Stimulated activated CD4-positive, alpha-beta T cell treated with anti-CD3 and anti-CD28 coated beads, Interleukin-1b, Interleukin-23, amount 100 ng/mL, for 24 hours (primary cell): ENCODE measurements at places on chromosomes 11 and 22.

- no peak for DNase-seq
Measured at GRCh38 chr11:76811259-76811658, 28.1 kb downstream of the TSKU start.

GRCh38 chr22:37739611-37740049 lies 42.8 kb downstream of the TRIOBP start:
- no peak for DNase-seq

- DNase-seq = no peak
Measured at GRCh38 chr22:29284196-29284595, 16.1 kb downstream of the EWSR1 start.

GRCh38 chr11:119709638-119710346 lies 19.2 kb downstream of the NECTIN1 start:
- no peak for DNase-seq

DNA sequence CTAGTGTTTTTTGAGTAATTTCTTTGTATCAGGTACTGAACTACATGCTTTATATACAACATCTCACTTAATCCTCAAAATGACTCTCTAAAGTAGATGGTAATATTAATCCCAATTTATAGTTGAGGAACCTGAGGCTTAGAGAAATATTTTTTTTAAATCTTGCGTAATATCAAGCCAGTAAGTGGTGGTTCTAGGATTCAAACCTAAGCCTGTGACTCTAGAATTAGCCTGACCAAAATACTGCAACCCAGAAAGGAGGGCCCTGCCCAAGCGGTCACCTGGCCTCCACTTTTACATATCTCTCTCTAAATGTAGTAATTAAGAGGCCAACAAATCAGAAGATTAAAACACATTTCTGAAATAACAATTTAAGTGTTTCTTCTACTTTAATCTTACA lies 28.6 kb downstream of the SLC36A4 start:
- no peak for DNase-seq

DNA sequence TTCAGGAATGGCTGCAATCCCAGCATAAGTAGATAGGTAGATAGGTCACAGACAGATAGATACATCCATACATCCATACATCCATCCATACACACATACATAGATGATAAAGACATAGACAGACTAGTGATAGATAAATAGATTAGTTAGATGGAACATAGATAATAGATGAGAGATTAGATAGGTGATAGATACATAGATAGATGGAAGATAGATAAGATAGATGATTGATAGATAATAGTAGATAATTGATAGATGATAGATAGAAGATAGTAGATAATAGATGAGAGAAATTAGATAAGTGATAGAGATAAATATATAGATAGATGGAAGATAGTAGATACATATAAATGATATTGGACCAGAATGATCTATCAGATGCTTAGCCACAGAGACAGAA lies 28.3 kb upstream of the LRRC55 start:
- no peak for DNase-seq
